Stimulated activated CD8-positive, alpha-beta memory T cell treated with anti-CD3 and anti-CD28 coated beads, Interleukin-15, amount 100 ng/mL, for 4 hours (primary cell): ENCODE measurements at places on chromosomes 1 and 21.

- no peak for DNase-seq
Measured at GRCh38 chr1:238664139-238664538, 722.2 kb upstream of the CHRM3 start.

GRCh38 chr1:165542647-165543046 lies 1.2 kb upstream of the LRRC52 start:
- no peak for DNase-seq

- no peak for DNase-seq
Measured at GRCh38 chr1:170768929-170769328, 105.0 kb downstream of the PRRX1 start.

- DNase-seq, result no peak
Measured at GRCh38 chr1:36515315-36516138, 32.8 kb upstream of the CSF3R start.

DNA sequence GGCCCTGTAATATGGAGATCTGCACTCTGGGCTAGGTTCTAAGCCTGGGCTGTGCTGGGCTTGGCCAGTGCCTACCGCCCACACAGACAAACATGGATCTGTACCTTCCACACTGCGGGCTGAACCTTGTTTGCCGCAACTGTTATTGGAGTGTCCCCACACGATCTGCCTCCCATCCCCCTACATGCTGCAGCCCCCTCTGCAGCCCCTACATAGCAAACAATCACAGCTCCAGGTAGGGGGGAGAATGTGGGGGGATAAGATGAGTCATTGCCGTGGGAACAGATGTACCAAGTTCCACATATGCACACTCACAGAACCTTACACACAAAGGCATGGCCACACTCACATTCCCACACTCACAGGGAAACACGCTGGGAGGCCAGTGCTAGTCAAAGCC lies 2.1 kb upstream of the HCRTR1 start:
- DNase-seq, result no peak

DNA sequence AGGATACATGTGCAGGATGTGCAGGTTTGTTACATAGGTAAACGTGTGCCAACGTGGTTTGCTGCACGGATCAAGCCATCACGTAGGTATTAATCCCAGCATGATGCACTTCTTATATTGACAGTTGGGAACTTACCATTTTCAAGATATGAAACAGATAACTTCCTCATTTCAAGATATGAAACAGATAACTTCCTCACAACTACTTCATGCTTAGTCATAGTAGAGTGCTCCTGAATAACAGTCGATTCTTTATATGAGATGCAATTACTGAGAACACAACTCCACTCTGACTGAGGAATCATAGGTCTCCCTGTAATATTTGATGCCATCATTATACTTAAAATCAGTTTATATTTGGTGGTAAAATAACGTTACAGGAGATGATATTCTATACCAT lies 1124.3 kb downstream of the AMY1C start:
- DNase-seq, result no peak

DNA sequence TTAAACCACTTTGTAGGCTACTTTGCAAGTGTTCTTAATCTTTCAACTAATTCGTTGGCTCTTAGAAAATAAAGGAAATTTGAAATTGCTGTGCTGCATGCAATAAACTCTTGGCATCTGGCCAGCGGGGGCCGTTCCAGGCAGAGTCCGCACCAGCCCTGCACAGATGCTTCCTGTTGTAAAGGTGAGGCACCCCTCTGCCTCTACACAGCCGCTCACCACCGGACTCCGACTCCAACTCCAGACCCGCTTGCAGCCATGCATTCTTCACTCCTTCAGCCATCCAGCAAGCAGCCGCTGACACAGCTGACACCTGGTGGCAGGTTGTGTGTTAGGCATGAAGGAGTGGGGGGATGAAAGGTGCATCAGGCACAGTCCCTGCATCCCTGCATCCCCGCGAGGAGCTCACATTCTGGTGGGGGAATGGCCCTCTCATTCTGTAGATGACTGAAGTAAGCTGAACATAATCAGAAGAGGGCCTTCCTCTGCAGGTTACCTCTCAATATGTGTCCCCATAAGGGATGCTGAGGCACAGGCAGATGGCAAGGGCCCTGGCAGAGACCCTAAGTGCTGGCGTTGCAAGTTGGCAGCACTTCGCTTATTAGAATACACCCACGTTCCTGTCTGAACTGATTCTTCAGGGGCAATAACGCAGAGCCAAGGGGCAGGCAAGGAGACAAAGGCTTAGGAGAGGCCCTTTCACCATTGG lies 56.8 kb downstream of the GLIS1 start:
- DNase-seq, result no peak

- DNase-seq, result no peak
Measured at GRCh38 chr1:8818325-8818775, 910 bp upstream of the RERE start.

GRCh38 chr1:201500670-201501120 lies 6.2 kb downstream of the CSRP1 start:
- DNase-seq, result no peak

DNA sequence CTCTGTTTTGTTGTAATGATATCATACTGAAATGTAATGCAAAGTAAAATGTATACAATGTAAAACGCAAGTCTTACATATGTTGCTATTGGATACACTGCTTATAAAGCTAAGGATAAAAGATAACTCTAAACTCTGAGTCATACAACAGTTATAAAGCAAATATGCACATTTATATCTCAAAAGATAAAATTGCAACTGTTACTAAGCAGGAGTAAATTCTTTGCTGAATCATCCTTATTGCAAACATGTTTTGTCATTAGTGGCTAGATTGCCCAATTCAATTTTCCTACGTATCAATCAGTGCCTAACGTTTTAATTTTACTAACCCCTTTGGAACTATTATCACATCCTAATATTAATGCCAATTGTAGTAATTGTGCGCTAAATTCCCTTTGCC lies 762.9 kb downstream of the LTN1 start:
- DNase-seq, result no peak

DNA sequence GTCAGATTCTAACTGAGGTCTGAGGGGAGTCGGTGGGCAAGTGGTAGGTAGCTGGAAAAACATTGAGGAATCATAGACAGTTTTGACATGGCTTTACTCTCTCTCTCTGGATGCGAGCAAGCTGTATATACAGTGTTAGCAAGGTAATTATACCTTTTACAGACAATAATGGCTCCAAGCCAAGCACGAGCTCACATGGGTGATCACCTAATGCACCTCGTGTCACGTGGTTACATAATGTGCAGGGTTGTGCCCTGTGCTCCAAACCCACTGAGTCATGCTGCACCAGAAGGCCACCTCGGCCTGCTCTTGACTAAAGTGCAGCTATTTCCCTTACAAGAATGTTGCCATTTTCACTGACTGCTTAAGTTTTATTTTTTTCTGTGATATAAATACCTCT lies 7.6 kb upstream of the CLCA2 start:
- DNase-seq, result no peak

DNA sequence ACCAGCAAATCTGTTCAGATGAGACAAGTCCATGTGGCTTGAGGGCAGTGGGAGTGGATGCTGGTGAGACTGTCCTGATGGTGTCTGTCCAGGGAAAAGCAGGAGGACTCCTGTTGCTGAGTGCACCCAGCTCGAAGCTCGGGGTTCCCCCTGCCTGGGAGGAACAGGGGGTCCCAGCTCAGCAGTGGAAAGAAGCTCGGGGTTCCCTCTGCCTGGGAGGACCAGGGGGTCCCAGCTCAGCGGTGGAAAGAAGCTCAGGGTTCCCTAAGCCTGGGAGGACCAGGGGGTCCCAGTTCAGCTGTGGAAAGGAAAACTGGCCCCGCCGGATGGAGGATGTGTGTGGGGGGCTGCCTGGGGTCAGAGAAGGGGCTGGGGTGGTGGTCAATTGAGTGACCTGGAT lies 39.1 kb downstream of the CRYAA start:
- DNase-seq, result no peak

DNA sequence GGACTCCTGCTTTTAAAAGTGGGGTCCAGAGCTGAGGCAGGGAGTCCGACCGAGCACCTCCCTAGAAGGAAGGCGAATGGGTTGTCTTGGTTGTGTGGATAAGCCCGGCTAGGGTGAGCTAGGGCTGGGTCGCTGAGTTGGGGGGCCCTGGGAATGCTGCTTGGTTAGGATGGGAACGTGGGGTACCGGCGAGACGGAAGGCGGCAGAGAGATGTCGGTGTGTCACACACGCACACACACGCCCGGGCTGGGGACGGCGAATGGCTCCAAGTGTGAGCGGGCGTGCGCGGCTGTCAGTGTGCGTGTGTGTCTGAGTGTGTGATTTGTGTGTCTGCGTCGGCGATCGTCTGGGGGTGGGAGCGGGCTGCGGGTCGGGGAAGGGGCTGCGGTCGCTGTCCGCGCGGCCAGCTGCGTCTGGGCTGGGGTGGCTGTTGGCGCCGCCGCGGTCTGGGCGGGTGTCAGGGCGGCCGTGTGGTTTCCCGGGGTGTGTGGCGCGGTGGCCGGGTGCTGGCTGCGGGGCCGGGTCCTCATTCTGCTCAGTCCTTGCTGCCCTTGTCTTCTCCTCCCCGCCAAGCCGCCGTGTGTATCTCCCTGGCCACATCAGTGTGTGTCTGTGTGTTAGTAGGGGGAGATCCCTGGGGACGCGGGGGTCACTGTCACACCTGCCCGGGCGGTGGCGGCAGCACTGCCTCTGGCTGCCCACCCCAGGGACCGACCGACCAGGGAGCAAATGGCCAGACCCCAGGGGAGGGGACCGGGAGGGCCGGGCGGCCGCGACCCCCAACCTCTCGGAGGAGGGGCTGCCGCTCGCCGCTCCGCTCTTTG lies 1.1 kb downstream of the EFNA3 start:
- no peak for DNase-seq

- DNase-seq, result no peak
Measured at GRCh38 chr1:153032677-153033308, 1.8 kb downstream of the SPRR1B start.

- DNase-seq, result no peak
Measured at GRCh38 chr1:99768104-99768503, 1.7 kb upstream of the FRRS1 start.

- DNase-seq, result no peak
Measured at GRCh38 chr1:223716302-223716862, 4.0 kb downstream of the CAPN2 start.

GRCh38 chr1:14031461-14031860 lies 331.5 kb downstream of the PRDM2 start:
- no peak for DNase-seq

DNA sequence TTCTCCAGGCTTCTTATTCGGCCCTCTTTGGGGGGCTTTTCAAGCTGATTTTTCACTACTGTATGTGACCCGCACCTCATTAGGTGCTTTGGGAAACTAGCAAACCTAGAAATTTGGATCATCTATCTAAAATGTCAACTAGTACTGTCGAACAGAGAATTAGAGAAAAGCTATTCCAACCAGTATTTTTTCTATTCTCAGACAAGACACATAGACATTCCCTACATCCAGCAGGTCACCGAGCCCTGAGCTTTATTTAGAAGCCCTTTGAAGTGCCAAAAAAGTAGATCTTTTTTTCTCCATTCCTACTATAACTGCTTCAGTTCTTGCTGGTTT lies 310 bp upstream of the SSR2 start:
- no peak for DNase-seq

DNA sequence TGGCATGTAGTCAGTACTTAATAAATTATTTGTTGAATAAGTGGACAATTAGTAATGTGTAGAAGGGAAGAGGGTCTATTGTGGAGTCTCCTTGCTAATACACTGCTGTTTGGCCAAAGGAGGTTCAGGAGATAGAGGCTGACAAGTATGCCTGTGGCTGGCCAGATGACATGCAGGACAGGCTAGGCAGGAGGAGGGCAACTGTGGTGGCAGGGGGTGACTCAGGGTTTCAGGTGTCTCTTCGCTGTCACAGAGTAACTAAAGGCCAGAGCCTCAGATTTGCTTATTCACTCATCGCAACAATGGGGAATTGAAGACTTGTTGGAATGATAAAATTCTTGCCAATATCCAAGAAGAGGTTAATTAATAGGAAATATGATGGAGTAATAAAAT lies 33.1 kb downstream of the THRAP3 start:
- no peak for DNase-seq

DNA sequence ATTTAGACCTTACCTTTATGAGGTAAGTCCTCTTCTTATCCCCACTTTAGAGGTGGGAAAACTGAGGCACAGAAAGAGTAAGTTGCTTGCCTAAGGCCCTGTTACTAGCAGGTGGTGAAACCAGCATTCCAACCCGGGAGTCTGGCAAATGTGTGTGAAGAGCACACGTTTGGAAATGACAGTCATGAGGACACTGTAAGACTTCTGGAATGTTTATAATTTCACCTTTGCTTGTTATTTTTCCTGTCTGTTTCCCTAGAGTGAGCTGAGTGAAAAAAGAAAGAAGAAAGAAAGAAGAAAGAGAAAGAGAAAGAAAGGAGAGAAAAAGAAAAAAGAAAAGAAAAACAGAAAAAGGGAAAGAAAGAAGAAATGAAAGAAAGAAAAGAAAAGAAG lies 21.2 kb upstream of the LGALS8 start:
- DNase-seq, result no peak

GRCh38 chr21:42411891-42412635 lies 8.4 kb downstream of the UBASH3A start:
- no peak for DNase-seq

DNA sequence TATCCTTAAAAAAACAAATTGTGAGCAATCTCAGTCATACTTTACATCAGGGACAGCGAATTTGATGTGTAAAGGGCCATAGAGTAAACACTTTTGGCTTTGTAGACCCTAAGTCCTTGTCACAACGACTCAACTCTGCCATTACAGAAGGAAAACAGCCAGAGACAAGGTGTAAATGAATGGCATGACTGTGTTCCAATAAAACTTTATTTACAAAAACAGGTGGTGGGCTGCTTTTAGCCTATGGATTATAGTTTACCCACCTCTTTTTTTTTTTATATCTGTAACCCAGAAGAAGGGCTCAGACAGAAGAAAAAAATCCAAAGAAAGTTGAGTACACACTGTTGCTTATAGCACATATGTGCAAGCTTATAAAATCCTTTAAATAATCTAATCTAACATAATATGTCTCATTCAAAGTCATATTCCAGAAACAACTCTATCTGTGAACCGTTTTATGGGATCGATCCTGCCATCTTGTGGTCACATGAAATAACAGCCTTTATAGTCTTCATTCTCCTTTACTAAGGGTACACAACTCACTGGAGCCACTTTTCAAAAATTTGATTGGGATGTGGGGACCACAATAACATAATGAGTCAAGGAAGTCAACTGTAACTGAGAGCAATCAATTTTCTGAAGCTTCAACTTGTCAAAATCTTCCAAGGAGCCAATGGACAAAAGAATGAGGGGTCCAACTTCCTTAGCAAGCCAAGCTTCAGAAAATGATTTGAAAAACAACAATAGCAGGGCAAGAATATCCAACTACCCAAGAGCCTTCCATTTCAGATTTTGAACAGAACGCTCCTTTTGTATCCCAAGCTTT lies 142.2 kb upstream of the KRTAP19-8 start:
- no peak for DNase-seq

- no peak for DNase-seq
Measured at GRCh38 chr1:32619701-32620485, 30.5 kb downstream of the ZBTB8OS start.

DNA sequence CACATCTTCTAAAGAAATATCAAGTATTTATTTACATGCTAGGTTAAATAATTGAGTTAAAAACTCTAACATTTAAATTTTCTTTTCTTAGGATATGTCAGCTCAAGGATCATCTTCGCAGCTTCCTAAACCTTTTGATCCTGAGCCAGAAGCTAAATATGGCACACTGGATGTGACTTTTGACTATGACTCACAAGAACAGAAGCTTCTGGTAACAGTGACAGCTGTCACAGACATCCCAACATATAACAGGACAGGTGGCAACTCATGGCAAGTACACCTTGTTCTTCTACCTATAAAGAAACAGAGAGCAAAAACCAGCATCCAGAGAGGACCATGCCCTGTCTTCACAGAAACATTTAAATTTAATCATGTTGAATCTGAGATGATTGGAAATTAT lies 132.7 kb upstream of the SERTAD4 start:
- no peak for DNase-seq
